ENCODE measurements at places on chromosomes 7 and 10.

DNA sequence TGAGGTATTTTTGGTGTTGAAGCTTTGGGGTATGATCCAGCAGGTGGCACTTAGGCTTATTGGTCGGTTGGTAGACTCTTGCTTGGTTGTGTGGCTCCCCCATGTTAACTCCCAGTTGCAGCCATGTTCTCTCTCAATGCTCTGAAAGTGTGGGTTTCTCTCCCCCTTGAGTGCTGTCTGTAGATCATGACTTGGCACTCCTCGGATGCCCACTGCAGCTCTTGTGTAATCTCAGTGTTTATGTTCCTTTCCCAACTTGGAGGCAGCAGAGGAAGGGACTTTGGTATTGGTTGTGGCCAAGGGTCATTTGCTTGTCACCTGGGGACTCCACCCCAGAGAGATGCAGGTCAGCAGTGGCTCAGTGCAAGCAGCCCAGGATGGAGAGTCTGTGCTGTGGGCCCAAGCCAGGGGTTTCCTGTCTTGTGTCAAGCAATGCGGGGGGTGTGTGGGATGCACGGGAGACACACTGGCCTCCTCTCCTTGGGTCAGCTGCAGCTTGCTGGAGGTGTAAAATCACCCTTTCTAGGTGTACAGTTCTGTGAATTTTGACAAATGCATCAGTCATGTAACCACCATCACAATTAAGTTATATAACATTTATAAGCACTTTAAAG lies 36.9 kb downstream of the PIK3CG start:
- DNase-seq, result no peak

- no peak for DNase-seq
Measured at GRCh38 chr10:49742683-49743463, 19.2 kb downstream of the OGDHL start.

- DNase-seq, result no peak
Measured at GRCh38 chr7:55565681-55566080, 6.6 kb downstream of the VOPP1 start.

DNA sequence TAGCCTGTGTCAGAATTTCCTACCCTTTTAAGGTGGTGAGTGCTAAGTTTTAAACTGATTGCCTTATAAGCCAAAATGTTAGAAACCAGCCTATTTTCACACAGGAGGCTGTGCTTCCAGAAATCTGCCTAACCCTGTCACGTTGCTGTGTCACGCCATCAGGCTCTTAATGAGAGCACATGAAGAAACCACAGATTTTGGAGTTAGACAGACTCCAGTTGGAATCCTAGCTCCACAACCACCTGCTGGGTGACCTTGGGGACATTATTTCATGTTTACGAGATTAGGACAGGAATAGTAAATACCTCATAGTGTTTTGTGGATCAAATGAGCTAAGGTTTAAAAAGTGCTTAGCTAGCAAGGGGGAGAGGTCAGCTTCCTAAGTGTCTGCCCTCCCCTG lies 321.8 kb downstream of the DPP6 start:
- DNase-seq, result no peak

DNA sequence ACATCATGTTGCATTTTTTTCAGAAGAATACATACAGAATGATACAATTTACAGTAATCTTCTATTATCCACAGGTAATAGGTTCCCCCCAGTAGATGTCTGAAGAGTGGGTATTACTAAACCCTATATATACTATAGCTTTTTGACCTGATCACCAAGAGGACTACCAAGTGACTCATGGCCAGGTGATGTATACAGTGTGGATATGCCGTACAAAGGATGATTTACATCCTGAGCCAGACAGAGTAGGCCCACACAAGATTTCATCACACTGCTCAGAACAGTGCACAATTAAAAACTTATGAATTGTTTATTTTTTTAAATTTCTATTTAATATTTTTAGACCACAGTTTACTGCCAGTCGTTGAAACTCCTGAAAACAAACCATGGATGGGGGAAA lies 70.6 kb downstream of the STEAP1B start:
- DNase-seq, result no peak

- no peak for DNase-seq
Measured at GRCh38 chr10:11698691-11699549, 43.3 kb upstream of the ECHDC3 start.

- DNase-seq, result no peak
Measured at GRCh38 chr10:110448682-110449418, 48.9 kb upstream of the DUSP5 start.

DNA sequence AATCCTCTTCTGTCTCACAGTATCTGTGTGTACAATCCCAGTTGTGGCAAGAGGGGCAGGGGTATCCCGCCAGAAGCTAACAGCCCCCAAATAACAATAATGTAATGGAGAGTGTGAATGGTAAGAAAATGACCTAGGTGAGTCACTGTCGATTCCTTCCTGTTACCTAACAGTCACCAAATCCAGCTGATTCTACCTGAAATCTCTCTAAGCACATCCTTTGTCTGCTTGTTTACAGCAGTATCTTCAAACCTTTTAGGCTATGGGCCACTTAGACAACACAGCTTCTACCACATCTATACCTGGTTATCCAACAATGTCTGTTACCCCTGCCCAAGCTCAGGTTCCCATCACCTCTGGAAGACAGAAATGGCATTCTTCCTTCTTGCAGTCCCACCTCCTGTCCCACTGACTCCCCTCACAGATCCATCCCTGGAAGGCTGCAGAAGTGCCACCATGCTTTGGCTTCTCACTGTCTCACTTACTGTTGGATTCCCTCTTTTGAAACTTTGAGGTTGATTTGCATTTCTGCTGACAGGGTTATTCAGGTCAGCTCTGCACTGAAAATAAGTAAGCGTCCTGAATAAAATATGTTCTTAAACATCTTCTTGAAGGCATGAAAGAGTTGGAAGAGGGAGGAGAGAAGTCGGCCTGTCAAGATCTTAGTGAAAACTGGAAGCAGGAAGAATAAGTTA lies 13.1 kb downstream of the PIP4K2A start:
- DNase-seq, result no peak
